Ureter (tissue), 1 donor: ENCODE measurements at places on chromosomes 2 and 18. TPM values are rescaled to one million over a fixed set of nuclear protein-coding genes. Genes with fewer than 3 reads are reported as not detected.

DNA sequence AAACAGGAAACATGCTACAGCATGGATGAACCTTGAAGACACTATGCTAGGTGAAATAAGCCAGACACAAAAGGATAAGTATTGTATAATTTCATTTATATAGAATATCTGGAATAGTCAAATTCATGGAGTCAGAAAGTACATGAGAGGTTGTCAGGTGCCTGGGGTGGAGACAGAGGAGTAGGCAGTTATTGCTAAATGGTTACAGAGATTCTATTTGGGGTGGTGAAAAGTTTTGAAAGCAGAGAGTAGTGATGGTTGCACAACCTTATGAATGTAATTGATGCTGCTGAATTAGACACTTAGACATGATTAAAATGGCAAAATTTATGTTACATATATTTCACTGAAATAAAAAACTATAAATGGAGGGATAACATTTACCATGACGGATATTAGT, 197.4 kb downstream of the VAPA start:
- no peak for DNase-seq

MYCN gene
- 3.7 TPM for total RNA-seq

DNA sequence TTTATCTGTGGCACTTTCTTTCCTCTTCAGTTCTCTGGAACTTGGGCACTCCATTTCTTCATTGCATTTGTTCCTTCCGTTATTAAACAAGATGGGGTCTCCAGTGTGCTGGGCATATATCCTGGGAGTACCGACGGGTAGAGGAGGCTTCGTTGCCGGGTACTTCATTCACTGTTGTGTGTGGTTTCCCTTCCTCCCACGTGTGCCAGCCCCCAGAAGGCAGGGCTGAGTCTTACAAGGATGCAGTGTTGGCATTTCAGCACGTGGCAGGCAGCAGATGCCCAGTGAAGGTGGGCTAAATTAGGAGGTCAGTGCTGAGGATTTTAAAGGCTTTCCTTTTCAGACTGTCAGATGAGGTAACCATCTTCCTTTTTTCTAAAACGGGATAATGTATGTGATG, 58.6 kb downstream of the MGAT5 start:
- DNase-seq = no peak

APCDD1 gene
- total RNA-seq = 98.4 TPM

GRCh38 chr18:51897884-51898283, 442.1 kb upstream of the DCC start:
- no peak for DNase-seq

RASGRP3 gene
- total RNA-seq = 9.9 TPM

DNA sequence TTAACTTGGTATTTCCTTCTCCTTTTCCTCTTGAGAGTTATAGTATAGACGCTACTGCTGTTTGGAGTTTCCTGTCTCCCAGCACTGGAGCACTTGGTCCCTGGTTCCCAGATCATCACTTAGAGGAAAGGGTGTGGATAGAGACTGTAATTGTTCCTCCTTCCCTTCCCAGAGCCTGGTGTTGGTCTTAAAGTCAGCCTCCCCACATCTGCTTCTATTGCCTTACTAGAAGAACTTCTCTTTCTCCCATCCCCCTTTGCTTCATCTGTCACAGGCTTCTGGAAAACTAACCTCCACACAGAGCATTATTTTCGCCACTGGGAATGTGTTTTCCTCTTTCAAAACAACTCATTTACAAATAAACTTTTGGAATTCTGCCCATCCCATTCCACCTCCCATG, 131.0 kb downstream of the CCDC85A start:
- DNase-seq = no peak

DNA sequence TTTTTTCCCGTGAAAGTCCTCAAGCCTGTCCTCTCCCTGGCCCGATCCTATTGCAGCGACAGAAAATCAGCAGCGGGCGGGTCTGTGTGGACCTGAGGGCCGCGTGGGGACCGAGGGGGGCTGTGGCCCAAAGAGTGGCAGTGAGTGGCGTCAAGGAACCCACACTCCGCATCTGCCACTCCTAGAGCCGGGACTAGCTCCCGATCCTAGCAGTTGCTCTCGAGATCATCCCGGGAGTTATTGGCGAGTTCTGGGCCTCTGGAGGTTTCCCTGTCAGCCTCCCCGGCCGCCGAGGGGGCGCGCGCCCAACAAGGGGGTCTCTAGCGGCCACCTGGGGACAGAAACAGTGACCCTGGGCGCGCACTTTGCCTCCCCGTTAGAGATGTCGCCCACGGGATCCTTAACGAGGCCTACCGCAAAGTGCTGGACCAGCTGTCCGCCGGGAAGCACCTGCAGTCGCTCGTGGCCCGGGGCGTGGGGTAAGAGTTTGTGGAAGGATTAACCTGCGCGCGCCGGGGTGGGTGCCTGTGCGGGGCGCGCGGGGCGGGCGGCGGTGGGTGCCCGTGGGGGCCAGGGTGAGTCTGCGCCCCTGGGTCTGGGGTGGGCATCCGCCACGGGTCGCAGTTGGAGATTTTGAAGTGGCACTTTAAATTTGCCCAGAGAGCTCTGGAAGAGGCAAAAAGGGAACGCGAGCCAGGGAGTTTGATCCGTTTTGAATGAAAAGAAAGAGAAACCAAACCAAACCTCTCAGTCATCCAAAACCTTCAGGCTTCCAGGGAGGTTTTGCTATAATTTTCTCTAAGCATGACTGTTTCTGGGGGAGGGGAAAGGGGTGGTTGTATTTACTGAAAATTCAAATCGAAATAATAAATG, 3.5 kb downstream of the ADCYAP1 start:
- no peak for DNase-seq

DNA sequence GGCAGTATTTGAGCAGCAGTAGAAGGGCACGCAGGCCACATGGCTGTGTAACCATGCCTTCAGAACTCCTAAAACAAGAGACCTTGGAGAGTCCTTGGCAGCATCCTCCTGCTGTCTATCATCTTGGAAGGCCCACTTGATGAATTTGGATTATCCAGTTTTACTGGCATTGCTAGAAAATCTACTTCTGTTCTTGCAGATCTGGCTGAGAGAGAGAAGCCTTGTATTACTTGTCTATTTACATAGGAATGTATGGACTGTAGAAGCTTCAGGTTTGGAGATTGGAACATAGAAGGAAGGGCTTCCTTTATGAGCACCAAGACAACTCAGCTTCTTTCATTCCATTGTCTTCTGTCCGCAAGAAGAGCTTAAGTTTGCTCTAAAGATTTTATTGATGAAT, 16.1 kb upstream of the GPBAR1 start:
- DNase-seq = no peak

DNA sequence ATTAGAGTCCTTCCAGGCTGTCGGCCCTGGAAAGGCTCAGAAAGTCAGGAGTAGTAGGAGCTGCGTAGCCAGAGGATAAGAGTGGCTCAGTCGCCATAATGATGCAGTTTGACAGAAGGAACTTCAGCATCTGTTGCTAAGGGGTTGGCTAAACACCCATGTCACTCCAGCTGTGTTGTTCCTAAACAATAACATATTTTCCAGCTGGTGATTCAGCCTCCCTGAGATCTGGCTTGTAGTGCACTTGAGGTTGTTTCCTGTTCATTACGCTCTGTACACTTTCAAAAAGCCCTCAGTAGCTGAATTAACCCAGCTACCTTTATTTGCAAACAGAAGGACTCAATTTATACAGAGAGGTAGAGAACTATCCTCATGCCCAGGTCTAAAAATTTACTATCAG, 39.7 kb upstream of the EPAS1 start:
- no peak for DNase-seq

GRCh38 chr2:176768185-176768584, 444.4 kb upstream of the HNRNPA3 start:
- no peak for DNase-seq

VWA3B gene
- 1.7 TPM for total RNA-seq

- no peak for DNase-seq
Observed at GRCh38 chr2:20355131-20355530, 4.5 kb upstream of the PUM2 start.

- no peak for DNase-seq
Observed at GRCh38 chr18:53838746-53839145, 385.7 kb downstream of the MBD2 start.

- no peak for DNase-seq
Observed at GRCh38 chr2:237875256-237876060, 16.0 kb downstream of the RAMP1 start.

DNA sequence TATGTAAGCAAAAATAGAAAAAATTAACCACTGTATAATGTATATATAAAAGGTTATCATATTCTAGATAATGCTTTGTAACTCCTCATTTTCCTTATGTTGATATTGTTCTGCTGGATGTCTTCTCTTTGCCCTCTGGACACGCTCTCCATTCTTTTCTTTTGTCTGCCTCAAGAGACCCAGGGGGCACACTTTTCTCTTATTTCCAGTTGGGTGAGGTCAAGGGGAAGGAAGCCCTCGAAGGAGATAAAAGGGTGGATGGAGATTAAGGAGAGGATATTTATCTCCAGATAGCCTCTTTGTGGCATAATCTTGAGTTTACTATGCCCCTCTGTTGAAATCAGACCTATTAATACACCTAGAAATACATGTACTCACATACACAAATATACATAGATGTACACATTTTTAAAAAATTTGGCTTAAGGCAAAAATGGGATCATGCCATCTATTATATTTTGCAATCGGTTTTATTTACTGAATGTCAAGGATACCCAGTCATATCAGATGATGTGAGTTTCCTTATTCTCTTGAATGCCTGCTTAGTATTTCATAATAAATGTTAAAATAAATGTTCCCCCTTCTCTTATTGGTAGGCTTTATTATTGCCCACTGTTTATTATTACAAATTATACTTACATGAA, 65.3 kb downstream of the LCLAT1 start:
- DNase-seq = no peak

- peak; percentile 85 for DNase-seq
Observed at GRCh38 chr2:62293490-62294271, 97.8 kb downstream of the B3GNT2 start.

ADRA2B gene
- total RNA-seq = 1.1 TPM

- no peak for DNase-seq
Observed at GRCh38 chr2:8389431-8390108, 292.3 kb upstream of the ID2 start.

GRCh38 chr2:220335591-220335915, 708.1 kb downstream of the SLC4A3 start:
- no peak for DNase-seq

DNA sequence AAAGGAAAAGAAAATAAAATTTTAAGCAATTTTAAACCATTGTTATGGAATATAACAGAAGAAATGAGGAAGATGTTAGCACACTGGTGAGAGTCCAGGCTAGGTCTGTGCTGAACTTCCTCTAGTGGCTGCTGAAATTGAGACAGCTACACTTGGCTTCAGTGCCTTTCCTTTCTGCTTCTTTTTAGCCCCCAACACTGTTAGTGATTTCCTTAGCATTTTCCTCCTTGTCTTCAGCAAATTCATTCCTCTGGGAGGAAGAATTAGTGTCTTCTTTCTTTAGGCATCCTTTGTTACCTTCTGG, 47.6 kb downstream of the ITGAV start:
- no peak for DNase-seq

- no peak for DNase-seq
Observed at GRCh38 chr2:239278941-239279365, 121.9 kb downstream of the HDAC4 start.

RSAD2 gene
- total RNA-seq = 4.4 TPM

DNA sequence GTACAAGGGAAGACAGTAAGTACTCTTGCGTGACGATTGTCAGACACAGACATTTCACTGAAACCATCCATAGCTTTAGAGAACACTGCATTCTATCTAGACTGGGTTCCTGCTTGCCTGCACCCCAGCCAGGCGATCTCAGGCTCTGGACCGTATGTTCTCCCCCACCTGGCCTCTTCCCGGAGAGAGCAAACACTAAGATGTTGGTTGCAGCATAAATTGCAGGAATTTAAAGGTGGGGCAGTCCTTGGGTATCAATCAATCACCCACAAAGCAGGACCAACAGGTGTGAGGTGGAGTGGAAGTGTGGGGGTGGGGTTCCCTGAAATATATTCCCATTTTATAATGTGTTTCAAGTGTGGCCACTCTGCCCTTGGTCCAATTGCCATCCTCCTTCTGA, 103.6 kb upstream of the TGFA start:
- no peak for DNase-seq

NPHP1 gene
- total RNA-seq = 10.2 TPM

GRCh38 chr2:208373460-208374089, 33.0 kb upstream of the PTH2R start:
- peak; percentile 51 for DNase-seq

DNA sequence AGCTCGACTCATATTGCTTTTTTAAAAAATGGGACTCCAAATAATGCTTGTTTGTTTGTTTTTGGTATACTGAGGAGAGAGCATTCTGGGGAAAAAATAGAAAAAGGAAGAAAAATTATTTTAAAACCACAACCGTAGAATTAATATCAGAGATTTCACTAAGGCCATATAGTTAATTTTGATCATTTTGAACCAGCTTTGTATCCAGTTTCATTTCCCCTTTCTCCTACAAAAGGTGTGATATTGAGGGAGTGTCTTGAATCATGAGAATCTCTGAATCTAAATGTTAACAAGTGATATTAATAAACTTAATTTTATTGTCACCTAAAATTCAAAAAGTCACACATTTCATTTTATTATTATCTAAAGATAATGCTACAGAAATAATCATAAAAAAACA, 198.5 kb upstream of the GALNT5 start:
- no peak for DNase-seq

DNA sequence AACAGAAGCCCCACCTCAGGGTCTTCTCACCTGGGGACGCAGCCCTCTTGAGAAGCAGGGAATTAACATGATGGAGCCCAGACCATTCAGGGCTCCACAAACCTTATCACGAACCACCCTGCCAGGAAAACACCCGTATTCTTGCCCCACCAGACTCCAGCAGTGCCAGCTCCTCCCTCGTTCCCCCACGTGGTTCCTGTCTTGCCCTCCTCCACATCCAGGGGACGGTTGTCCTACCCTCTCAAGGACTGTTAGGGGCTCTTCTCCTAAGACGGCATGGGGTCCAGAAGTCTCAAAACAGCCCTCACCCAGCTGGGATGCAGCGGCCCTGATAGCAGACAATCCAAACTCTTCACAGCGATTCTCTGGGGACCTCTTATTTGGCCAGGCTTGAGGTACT, 372.2 kb upstream of the HS6ST1 start:
- DNase-seq = no peak

GRCh38 chr2:134035605-134036370, 218.1 kb upstream of the MGAT5 start:
- no peak for DNase-seq

GRCh38 chr2:19653509-19653908, 248.3 kb downstream of the TTC32 start:
- DNase-seq = no peak

ANKRD29 gene
- 8.0 TPM for total RNA-seq

GRCh38 chr2:137049518-137049917, 284.2 kb downstream of the THSD7B start:
- no peak for DNase-seq
